ENCODE measurements at places on chromosomes 4 and X. TPM values are rescaled to one million over a fixed set of nuclear protein-coding genes. Genes with fewer than 3 reads are reported as not detected.

GRCh38 chr4:105966051-105966450 lies 70.8 kb downstream of the NPNT start:
- H3K4me1 ChIP-seq: peaks cover 2% of the 10 kb centered on the region
- no peaks in the 10 kb centered on the region for H3K27me3 ChIP-seq
- no peak overlapping the region for H3K27ac ChIP-seq
- H3K4me3 ChIP-seq: no peak overlapping the region
- peaks cover 1% of the 10 kb centered on the region for H3K36me3 ChIP-seq

GRCh38 chr4:129603241-129603931 lies 507.4 kb downstream of the C4orf33 start:
- DNase-seq: no peak
- H3K4me1 ChIP-seq: no peaks in the 10 kb centered on the region
- H3K36me3 ChIP-seq: no peaks in the 10 kb centered on the region
- no peak overlapping the region for H3K4me3 ChIP-seq
- no peak overlapping the region for H3K27ac ChIP-seq

DNA sequence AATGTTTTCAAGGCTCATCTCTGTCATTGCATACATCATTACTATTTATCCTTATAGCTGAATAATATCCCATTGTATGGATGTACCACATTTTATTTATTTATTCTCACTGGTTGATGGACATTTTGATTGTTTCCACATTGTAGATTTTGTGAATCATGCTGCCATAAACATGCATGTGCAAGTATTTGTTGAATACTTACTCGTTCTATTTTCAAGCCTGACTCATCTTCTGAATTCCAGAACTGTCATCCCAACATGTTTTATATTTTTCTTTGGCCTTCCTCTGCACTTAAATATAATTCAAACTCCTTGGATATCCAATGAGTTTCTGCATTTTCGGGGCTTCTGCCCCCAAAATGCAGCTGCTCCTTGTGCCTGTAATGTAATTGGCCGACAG lies 77.6 kb downstream of the MXRA5 start:
- no peaks in the 10 kb centered on the region for H3K36me3 ChIP-seq
- no peak overlapping the region for H3K27ac ChIP-seq
- DNase-seq: no peak

Gene SRD5A3
- 8.4 TPM for total RNA-seq

- no peaks in the 10 kb centered on the region for H3K36me3 ChIP-seq
- no peak for DNase-seq
- no peak overlapping the region for H3K27ac ChIP-seq
- no peaks in the 10 kb centered on the region for H3K4me1 ChIP-seq
These were observed 63.6 kb downstream of the DCX start for GRCh38 chrX:111348429-111348828.

DNA sequence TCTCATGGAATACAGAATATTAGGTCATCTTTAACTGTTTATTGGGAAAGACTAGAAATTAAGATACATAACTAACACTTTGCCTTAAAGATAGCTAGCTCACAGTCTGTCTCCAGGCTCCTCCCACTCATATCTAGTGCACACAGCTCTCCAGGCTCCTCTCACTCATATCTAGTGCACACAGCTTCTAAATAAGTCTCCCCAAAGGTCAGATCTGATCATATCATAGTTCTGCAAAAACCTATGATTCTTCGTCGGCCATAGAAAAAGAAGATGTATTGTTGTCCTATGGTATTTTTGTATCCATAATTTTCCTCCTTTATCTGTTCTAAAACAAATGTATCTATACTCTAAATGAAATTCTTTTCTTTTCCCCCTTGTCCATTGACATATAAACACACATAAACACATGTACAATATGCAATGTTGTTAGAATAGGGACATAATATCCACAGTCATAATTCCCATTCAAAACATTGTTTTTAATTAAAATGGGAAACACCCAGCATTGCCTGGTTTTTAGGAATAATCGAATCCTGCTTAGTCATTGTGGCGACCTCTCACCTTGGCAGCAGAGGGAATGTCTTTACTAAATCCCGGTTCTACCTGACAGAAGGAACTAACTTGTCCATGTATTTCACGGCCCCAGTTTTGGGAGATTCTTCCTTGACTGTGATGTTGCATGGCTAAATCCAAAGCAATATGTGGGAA lies 1282.0 kb downstream of the PCDH7 start:
- no peak for DNase-seq
- no peak overlapping the region for H3K4me3 ChIP-seq
- H3K4me1 ChIP-seq: no peaks in the 10 kb centered on the region

DNA sequence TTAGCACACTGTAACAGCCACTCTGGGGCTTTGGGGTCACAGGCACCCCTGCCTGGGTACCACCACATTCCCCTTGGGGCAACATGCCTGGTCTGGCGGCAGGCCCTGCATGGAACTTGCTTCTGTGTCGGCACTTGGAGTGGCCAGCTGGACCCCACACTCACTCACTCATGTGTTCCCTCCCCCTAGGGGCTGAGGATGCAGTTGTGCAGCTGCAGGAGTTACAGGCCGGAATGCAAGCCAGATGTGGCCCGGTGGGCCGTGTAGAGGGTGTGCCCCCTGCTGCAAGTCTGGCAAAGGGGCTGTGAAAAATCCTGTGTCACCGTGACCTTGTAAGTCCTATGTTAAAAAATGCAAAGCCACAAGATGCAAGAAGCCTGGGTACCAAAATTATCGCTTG lies 34.2 kb downstream of the ATXN3L start:
- H3K4me1 ChIP-seq: no peaks in the 10 kb centered on the region
- H3K27ac ChIP-seq: no peak overlapping the region
- no peak overlapping the region for H3K4me3 ChIP-seq

GRCh38 chrX:39705290-39705689 lies 392.5 kb downstream of the BCOR start:
- H3K27ac ChIP-seq: no peak overlapping the region
- H3K36me3 ChIP-seq: no peaks in the 10 kb centered on the region
- DNase-seq: peak; percentile 81
- H3K4me3 ChIP-seq: no peak overlapping the region
- no peaks in the 10 kb centered on the region for H3K27me3 ChIP-seq

- no peaks in the 10 kb centered on the region for H3K4me1 ChIP-seq
- H3K36me3 ChIP-seq: no peaks in the 10 kb centered on the region
- H3K27ac ChIP-seq: no peak overlapping the region
These were observed 125.5 kb upstream of the GIMD1 start for GRCh38 chr4:106494066-106494465.

GRCh38 chr4:25367004-25367621 lies 9.9 kb upstream of the ANAPC4 start:
- no peak for DNase-seq
- no peaks in the 10 kb centered on the region for H3K36me3 ChIP-seq
- H3K4me3 ChIP-seq: no peak overlapping the region
- H3K27me3 ChIP-seq: no peaks in the 10 kb centered on the region

Gene PLP2
- 159 TPM for total RNA-seq

GRCh38 chr4:89007338-89007939 lies 49.5 kb downstream of the FAM13A start:
- no peak overlapping the region for H3K4me3 ChIP-seq
- DNase-seq: no peak
- H3K4me1 ChIP-seq: no peaks in the 10 kb centered on the region
- no peak overlapping the region for H3K27ac ChIP-seq
- no peaks in the 10 kb centered on the region for H3K36me3 ChIP-seq

Gene TLR3
- total RNA-seq: 6.2 TPM

DNA sequence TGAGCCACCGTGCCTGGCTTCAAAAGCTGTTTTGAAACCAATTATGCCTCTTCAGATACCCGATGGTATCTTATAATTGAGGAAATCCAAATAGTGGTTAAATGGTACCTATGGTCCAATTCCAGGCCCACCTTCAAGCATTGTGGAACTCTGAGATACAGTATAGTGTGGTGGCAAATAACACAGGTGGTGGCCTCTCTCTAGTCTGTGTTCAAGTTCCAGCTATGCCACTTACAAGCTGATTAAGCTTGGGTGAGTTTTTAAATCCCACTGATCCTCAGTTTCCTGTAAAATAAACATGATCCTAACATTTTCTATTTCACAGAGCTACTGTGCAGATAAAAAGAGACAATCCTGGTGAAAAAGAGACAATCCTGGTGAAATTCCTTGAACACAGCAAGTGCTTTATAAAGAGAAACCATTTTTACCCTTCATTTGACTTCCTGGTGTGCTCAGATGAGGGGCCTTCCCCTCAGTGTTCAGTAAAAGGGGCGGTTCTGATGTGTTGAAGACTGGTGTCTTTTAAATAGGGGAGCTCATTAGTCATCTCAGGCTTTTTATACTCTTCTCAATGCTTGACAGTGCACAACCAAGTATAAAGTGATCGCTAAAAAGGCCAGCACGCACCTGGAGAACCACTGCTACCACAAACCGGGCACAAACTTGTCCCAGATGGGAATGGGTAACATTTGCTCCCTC lies 30.8 kb upstream of the CD40LG start:
- H3K36me3 ChIP-seq: no peaks in the 10 kb centered on the region
- no peaks in the 10 kb centered on the region for H3K4me1 ChIP-seq
- DNase-seq: no peak
- no peak overlapping the region for H3K4me3 ChIP-seq
- no peaks in the 10 kb centered on the region for H3K27me3 ChIP-seq

- DNase-seq: no peak
- no peak overlapping the region for H3K27ac ChIP-seq
- no peaks in the 10 kb centered on the region for H3K36me3 ChIP-seq
- H3K27me3 ChIP-seq: no peaks in the 10 kb centered on the region
- no peak overlapping the region for H3K4me3 ChIP-seq
These were observed 27.0 kb downstream of the AR start for GRCh38 chrX:67570839-67571238.

DNA sequence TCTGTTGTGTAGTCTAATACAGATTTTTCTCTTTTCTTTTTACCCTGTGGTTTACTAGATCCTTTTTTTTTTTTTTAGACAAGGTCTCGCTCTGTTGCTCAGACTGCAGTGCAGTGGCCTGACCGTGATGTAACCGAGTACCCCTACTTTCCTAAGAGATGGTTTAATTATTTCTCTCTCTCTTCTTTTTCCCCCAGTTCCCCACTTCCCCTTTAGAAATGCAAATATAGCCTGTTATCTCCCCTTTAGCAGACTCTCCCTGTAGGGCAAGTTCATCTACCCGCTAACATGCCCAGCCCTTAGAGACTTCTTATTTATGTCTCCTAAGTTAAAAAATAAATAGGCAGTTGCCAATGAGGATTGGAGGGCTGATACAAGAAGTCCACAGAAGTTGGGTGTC lies 4.5 kb downstream of the SNX25 start:
- H3K4me3 ChIP-seq: no peak overlapping the region
- H3K36me3 ChIP-seq: no peaks in the 10 kb centered on the region
- DNase-seq: no peak
- no peaks in the 10 kb centered on the region for H3K27me3 ChIP-seq

DNA sequence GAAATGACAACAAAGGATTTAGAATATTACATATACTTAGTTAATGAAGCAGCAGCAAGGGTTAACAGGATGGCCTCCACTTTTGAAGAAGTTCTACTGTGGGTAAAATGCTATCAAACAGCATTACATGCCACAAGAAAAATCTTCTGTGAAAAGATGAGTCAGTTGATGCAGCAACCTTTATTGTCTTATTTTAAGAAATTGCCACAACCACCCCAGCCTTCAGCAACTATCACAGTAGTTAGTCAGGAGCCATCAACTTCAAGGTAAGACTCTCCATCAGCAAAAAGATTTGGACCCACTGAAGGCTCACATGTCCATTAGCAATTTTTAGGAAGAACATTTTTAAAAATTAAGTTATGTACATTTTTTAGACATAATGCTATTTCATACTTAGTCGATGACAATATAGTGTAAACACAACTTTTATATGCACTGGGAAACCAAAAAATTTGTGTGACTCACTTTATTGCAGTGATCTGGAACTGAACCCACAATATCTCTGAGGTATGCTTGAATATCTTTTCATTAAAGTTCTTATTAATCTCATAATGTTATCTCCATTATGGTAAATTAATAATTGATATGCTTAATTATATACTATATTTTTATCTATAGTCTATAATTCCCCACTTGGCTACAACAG lies 81.2 kb downstream of the SPCS3 start:
- H3K27me3 ChIP-seq: no peaks in the 10 kb centered on the region
- no peak overlapping the region for H3K4me3 ChIP-seq
- no peak overlapping the region for H3K27ac ChIP-seq

DNA sequence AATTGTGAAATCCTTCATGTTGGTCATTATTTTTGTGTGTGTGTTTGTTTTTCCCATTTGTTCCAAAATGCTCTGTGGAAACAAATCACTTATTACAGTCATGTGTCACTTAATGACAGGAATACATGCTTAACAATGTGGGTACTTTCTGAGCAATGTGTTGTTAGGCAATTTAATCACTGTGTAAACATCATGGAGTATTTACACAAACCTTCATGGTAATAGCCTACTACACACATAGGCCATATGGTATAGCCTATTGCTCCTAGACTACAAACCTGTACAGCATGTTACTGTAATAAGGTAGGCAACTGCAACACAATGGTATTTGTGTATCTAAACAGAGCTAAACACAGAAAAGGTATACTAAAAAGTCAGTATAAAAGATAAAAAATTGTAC lies 388.9 kb upstream of the PPP1R2C start:
- DNase-seq: no peak
- no peaks in the 10 kb centered on the region for H3K4me1 ChIP-seq
- no peaks in the 10 kb centered on the region for H3K36me3 ChIP-seq
- H3K27me3 ChIP-seq: no peaks in the 10 kb centered on the region

DNA sequence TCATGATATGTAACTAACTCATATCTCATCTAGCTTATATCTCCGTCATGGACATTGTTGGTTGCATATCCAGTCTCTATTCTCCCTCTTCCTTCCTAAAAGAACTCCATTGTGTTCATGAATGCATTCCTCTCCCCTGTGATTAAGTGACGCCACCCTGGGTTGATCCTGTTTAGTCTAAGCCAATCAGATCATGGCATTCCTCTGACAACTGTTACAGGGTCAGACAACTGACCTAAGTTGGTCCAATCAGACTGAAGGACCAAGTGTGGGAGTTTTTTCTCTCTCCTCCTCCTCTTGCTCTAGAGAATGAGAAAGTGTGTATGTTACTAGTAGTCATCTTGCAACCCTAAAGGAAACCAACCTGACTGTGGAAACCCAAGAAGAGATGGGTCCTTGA lies 3.6 kb downstream of the APOO start:
- DNase-seq: no peak
- H3K4me1 ChIP-seq: no peaks in the 10 kb centered on the region
- no peak overlapping the region for H3K27ac ChIP-seq
- H3K4me3 ChIP-seq: no peak overlapping the region

Gene AFM
- total RNA-seq: not detected

GRCh38 chrX:119235872-119236622 lies at the start of gene PGRMC1:
Gene PGRMC1, plus strand, starts transcription at chrX:119236285. Its CDS starts 79 bp downstream, at chrX:119236364.
- DNase-seq: peak; percentile 87
- no peaks in the 10 kb centered on the region for H3K27me3 ChIP-seq
- H3K4me1 ChIP-seq: peaks cover 5% of the 10 kb centered on the region
- no peaks in the 10 kb centered on the region for H3K36me3 ChIP-seq

Gene TCEAL3
- total RNA-seq: 77.3 TPM

Measured in aorta (tissue), 5 donors.